ENCODE measurements at places on chromosomes 6 and 20.
A peak's percentile ranks its signal among the peaks of the same experiment; 100 is the strongest.

DNA sequence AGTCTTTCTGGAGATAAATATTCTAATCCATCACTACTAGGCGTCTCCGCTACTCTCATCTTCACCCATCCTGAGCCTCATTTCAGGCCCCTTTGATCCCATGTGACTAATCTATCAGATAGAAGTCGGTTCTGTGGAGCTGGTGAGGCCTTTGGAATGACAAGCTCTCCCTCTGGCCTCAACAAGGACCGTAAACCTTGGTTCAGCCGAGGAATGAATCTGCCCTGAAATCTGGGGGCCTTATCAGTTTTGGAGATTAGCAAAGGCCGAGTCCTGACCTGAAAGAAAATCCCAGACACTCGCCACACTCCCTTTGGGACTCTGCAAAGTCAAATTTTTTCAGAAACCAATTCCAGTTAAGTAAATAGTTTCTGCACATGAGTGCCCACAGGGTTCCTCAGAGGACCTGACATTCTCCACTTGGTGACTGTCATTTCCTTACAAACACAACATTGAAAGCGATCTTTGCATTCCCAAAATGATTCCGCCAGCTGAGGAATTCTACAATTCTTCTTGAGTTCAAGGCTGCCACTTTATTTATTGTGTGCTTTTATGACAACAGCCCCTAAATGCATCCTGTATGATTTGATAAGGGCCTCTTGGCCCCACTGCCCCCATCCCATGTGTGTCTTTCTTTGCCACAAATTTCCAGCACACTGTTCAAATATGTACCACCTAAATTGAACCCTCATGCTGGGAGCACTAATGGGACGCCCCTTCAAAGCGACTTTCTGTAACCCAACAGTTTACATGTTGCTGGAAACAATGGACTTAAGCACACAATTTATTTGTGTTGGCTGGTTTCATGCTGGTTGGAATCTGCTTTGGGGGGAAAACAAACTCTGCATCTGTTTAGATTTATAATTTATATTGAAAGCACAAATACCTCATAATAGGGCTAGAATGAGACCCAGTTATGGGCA, 10.0 kb upstream of the RIPOR3 start:
- no peak for DNase-seq

DNA sequence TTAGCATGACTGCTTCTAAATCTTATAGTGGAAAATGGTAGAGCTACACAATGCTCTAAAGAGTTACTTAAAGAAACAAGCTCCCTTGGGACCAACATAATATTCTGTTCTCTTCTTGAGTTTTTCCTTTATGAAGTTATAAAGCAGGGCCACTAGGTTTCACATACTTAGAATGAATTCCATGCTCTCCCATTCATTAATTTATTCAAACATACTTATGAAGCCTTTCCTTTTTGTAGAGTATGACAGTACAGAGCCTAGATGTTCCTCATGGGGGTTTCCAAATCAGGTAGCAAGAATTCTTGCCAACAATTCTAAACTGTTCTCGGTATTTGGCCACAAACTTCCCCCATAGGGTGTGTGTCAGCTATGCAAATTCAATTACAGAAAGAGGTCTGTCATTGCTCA, 20.6 kb upstream of the FABP7 start:
- no peak for DNase-seq

- DNase-seq, result no peak
These were observed 868 bp downstream of the CYB5R4 start for GRCh38 chr6:83860359-83860755.

DNA sequence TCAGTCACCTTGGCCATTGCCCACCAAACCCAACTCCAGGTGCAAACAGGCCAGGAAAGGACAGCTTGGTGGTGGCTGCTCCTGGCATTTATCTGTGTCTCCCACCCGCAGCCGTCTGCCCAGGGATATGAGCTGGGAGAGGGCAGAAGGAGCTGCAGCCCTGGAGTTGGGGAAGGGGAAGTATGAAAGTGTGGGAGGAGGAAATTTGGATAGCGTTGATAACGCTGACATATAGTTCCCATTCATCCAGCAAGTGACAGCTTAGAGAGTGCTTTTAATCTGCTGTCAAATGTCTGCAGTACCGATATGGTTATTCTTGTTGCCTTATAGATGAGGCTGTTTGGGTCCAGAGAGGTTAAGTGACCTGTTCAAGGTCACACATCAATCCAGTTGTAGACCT, 741 bp downstream of the KCNK16 start:
- DNase-seq, result no peak

DNA sequence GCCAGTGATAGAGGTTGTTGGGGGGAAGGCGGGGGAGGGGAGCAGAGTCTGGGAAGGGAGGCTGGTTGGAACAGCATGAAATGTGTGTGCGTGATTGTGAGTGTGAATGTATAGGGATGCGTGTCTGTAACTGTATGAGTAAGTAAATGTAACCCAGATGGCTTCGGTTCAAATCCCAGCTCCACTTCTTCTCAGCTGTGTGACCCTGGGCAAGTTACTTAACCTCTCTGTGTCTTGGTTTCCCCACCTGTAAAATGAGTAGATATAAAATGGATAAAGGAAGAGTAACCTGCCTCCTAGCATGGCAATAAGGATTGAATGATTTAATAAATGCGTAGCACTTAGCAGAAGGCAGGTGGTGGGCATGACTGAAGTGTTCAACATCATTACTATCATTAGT, 24.1 kb downstream of the MAFB start:
- no peak for DNase-seq

DNA sequence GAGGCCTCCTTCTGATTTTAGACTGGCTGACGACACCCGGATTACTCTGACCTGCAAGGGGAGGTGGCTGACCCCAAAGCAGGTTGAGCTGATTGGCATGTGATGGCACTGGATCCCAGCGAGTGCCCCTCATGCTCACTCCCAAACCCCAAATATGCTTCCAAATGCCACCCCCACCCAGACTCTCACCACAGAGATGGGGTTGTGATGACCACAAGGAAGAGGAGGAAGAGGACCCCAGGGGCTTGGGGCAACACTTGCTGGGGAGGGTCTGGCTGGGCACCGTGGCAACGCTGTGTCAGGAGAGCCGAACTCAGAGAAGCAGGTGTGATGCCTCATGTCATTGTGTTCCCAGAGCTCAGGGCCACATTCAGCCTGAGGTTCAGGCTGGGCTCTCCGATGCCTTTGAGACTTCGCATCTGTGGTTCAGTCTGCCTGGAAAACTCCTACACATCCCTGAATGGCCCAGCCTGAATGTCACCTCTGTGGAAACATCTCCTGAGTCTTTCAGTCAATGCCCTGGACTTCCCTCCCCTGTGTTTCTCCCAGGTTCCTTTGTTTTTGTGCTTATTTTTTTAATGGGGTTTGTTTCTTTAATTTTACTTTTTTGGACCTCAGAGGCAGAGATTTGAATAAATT, 169.1 kb upstream of the PMEPA1 start:
- DNase-seq, result no peak

DNA sequence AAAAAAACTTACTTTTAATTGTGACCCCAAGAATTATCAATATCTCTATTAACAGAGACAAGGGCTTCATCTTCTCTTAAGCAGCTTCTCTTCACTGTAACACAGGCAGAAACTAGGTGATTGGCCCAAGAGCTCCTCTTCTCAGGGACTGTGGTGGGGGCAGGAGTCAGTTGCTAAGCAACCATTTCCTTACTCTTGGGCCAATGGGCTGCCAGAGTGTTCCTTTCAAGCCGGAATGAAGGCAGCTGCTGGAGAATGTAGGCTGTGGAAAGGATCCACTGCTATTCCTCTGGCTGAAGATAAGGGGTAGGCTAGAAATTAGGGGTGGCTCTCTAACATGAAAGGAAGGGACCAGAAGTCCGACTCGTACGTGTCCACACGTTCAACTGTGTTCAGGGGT, at the start of gene SEL1L2:
TSS of gene SEL1L2 (minus strand) at position 150 of the 400 bp plus-strand sequence. CDS start at position 70, 80 bp downstream.
- no peak for DNase-seq

- no peak for DNase-seq
These were observed 70.0 kb downstream of the PSMG4 start for GRCh38 chr6:3328796-3329195.

GRCh38 chr20:25081065-25081729, 744 bp downstream of the VSX1 start:
- no peak for DNase-seq

GRCh38 chr6:76003113-76003512, 69.3 kb downstream of the IMPG1 start:
- DNase-seq, result no peak

DNA sequence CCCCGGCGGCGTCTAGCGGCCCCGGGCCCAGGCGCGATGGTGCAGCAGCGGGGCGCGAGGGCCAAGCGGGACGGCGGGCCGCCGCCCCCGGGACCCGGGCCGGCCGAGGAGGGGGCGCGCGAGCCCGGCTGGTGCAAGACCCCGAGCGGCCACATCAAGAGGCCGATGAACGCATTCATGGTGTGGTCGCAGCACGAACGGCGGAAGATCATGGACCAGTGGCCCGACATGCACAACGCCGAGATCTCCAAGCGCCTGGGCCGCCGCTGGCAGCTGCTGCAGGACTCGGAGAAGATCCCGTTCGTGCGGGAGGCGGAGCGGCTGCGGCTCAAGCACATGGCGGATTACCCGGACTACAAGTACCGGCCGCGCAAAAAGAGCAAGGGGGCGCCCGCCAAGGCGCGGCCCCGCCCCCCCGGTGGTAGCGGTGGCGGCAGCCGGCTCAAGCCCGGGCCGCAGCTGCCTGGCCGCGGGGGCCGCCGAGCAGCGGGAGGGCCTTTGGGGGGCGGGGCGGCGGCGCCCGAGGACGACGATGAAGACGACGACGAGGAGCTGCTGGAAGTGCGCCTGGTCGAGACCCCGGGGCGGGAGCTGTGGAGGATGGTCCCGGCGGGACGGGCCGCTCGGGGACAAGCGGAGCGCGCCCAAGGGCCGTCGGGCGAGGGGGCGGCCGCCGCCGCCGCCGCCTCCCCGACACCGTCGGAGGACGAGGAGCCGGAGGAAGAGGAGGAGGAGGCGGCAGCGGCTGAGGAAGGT, 715 bp downstream of the SOX12 start:
- DNase-seq, result peak; percentile 72

DNA sequence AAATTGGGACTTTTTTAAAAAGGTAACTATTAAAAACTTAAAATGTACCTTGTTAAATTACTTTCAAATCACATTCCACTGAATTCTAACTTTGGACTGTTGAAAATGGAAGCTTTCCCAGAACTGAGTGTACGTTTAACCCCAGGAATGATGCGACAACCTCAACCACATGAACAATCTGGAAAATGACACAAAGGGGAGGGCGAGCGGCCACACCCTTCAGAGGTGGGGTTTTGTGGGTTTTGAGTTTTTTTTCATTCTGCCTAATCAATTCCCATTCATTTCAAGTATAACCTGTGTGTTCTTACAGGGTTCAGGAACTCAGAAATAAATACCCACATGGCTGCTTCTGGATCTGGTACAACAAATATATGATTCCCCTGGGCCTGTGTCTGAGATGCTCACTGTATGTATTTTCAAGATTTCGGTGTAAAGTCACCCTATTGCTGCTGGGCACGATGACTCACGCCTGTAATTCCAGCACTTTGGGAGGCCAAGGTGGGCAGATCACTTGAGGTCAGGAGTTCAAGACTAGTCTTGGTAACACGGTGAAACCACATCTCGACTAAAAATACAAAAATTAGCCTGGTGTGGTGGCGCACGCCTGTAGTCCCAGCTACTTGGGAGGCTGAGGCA, 21.6 kb downstream of the CNKSR3 start:
- peak; percentile 63 for DNase-seq

DNA sequence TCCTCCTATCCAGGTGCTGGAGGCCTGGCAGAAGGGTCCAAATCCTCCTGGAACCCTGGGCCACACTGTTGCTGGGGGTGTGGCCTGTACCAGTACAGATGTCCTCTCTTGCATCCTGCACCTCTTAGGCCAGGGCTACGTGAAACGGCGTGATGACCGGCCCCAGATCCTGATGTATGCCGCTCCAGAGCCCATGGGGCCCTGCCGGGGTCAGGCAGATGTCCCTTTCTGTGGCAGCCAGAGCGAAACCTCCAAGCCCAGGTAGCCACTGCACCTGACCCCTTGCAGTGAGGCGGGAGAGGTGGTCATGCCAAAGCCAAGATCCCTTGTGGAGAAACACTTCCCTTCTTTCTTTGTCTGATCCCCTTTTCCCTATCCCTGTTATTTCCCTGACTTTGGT, 14.2 kb downstream of the DNPH1 start:
- no peak for DNase-seq

DNA sequence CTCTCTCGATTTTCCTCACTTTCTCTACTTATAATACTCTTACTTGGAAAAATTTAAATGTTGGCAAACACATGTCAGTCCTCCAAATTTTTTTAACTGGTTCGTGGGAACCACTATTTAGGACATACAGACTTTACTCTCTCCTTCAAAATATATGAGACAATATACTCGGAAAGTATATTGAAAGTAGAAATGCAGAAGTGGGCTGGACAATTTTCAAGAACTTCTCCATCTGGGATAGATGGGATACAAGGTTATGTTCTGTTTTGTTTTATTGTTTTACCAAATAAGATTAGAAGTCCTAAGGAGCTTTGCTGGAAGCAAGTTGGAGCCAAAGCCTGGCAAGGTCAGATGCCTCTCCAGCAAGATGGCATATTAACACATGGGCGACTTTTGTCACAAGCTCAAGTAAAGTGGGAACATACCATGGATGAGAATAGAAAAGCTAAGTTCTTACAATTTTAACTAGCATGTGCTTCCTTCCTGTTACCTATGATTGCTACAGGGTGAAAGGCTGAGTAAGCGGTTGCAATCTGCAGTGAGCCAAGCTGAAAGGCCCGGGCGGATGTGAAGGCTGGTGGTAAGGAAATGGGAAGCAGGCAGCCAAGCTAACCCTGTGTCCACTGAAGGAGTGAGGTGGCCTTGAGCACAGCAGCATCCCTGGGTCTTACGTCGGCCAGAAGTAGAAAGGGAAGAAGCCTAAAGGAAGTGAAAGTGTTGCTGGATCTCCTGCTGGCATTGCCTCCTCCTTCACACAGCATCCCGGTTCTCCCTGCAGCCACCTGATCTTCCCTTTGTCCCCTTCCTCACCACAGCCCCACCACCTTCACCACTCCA, 7.1 kb downstream of the MAP3K5 start:
- peak; percentile 61 for DNase-seq

DNA sequence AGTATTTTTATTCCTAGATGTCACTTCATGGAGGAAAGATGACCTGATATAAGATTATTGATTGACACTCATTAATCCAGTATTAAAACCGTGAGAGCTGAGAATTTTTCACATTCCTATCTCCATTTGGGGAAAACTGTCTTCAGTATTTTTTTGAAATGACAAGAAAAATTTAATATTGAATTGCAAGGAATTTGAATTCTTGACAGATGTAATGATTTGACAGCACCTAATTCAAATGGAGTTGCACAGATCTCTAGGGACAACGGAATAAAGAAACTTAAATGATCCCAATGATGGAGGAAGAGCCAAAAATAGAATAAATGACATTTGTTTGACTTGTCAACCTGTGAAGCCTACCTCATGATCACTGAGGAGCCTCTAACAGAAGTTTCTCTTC, 1591.4 kb downstream of the HACE1 start:
- no peak for DNase-seq
